ENCODE measurements at places on chromosomes 1 and 21.

- DNase-seq = no peak
Measured at GRCh38 chr1:84089867-84090266, 54.2 kb upstream of the PRKACB start.

DNA sequence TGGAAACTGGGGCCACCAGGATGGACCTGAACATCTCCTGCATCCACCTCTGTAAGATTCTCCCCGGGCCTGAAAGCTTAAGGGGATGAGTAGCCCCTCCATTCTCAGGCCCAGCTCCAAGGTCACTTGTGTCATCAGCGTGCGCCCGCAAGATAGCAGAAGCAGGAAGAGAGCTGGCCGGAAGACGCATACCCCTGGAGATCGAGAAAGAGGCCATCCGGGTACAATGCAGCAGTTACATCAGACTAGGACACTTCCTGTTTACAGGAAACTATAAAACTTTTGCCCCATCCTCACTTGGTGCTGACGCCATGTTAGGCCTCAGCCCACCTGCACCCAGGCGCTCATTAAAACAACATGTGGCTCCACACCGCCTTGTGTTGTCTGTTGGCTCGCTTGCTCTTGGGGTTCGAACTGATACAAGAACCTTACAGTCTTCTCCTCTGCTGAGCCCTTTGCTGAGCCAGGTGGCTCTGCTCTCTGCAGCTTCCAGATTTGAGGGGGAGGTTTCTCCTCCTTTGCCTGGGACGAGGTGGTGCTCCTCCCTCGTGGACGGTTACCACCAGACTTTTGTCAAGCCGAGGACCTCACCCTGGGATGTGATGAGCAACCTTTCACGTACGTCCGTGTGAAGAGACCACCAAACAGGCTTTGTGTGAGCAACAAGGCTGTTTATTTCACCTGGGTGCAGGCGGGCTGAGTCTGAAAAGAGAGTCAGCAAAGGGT, 277.5 kb upstream of the C1orf174 start:
- DNase-seq = no peak

DNA sequence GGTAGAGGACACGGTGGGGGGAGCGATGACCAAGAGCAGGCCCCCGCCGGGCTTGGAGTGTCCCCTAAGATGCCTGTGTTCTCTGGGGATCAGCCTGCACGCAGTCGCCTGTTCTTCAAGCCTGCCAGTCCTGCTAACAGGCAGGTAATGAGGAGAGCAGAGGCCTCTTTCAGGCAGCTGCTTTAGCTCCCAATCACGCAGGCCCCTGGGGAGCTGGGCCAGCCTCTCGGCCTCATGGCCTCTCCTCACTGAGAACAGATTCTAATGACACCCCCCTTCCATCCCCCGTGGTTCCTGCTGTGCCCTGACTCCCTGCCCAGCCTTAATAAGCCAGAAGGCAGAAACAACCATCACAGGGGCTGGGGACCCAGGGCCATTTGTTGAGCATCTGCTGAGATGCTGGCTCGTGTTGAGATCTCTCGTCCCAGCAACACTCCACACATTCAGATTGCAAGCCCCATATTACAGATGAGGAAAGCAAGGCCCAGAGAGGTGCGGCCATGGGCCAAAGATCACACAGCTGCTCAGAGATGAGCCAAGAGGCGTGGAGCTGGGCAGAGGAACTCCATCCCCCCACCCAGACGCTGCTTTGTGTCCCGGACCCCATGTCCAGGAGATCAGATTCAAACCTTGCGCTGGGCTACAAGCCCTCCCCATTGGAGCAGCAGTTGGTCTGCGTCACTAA, 71.6 kb upstream of the CASZ1 start:
- peak; percentile 23 for DNase-seq

DNA sequence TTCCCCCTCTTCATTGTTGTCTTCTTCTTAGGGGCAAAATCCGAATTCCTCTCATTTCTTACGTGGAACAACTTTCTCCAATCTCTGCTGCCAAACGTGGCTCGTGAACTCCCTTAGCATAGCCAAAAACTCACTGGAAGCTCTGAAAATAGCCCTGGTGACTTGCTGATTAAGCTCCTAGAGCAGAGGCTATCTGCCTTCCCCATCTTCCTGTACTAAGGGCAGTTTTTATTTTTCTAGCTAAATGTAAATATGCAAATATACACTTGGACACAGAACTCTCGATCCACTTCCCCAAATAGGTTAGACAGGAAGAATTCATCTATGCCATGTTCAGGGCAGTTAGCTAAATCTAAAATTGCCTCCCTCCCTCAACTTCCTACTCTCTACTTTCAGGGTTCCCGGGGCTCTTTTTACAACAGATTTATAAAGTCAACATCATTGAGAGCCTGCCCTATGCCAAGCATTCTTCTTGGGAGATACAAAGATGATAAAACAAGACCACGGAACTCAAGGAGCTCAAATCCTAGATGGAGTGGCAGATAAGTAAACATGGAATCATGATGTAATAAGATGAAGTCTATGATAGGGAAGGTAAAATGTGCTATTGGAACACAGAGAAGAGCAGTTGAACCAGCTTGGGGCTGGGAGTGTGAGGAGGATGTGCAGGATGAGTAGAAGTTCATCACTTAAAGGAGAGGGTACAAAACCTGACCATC, 59.4 kb upstream of the FMOD start:
- no peak for DNase-seq

DNA sequence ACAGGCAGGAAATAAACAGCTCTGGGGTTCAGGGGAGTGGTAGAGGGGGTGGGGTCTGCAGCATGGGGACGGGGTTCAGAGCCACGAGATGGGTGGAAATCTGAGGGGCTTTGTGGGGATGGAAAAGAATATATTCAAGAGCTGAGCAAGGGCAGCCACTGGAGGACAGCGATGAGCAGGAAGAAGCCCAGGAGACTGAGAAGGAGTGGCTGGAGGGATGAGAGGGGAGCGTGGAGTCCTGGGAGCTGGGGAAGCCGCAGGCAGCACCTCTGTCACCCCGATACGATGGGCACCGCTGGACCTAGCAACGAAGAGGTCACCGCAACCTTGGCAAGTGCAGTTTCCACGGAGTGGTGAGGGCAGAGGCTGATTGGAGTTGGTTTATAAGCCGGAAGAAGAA, 10.0 kb upstream of the KCNAB2 start:
- no peak for DNase-seq

- DNase-seq = no peak
Measured at GRCh38 chr1:216898801-216899200, 175.6 kb upstream of the ESRRG start.

GRCh38 chr21:33157303-33157702, 72.4 kb upstream of the IFNAR2 start:
- DNase-seq = no peak

DNA sequence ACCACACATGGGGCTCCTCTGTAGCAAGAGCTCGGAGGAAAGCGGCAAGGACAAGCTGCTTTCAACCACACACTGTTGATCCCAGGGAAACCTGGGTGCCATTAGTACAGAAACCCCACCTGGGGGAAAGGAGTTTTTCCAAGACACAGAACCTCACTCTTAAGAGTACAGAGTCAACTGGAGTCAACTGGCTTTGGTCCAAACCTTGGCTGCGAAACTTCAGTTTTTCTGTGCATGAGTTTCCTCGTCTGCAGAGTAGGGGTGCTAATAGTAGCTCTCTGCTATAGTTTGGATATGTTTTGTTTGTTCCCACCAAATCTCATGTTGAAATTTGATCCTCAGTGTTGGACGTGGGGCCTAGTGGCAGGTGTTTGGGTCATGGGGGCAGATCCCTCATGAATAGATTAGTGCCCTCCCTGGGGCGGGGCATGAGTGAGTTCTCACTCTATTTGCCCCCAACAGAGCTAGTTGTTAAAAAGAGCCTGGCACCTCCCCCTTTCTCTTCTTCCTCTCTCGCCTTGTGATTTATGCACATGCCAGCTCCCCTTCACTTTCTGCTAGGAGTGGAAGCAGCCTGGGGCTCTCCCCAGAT, 161.1 kb downstream of the PIGK start:
- no peak for DNase-seq

- no peak for DNase-seq
Measured at GRCh38 chr1:38512789-38513188, 346.8 kb downstream of the RRAGC start.

- DNase-seq = no peak
Measured at GRCh38 chr21:21238629-21239400, 240.6 kb downstream of the NCAM2 start.

- no peak for DNase-seq
Measured at GRCh38 chr1:101915597-101915996, 81.1 kb downstream of the OLFM3 start.

DNA sequence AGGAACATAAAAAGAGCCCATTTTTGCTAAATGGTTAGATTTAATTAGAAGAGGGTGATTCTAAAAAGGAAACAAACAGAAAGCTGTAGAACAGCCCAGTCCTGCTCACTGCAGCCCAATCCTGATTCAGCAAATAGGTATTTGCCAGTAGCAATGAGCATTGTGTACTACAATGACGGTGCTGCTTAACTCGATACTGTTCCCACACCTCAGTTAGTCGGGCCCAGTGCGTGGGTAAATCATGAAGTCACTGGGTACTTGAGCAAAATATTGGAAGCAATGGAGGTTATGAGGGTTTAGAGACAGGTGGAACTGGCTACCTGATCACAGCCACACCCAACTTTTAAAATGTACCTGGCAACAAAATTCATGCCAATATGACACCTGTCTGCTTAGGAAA, 101.5 kb upstream of the ADGRL2 start:
- no peak for DNase-seq

DNA sequence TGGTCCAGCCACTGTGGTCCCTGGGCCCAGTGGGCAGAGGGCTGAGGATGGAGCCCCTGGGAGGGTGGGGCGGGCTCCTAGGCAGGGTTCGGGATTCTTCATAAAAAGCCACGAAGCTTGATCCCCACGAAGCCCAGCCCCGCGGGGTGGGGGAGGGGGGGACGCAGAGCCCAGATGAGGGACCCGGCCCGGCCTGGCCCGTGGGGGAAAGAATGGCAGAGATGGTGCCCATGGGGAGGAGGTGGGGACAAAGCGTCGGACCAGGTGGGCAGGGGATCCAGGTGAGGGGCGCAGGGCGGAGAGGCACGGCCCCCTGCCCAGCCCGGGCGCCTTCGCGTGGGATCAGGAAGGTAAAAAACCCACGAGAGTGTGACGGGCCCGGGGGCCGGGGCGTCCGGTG, 6.0 kb upstream of the SMIM12 start:
- no peak for DNase-seq

DNA sequence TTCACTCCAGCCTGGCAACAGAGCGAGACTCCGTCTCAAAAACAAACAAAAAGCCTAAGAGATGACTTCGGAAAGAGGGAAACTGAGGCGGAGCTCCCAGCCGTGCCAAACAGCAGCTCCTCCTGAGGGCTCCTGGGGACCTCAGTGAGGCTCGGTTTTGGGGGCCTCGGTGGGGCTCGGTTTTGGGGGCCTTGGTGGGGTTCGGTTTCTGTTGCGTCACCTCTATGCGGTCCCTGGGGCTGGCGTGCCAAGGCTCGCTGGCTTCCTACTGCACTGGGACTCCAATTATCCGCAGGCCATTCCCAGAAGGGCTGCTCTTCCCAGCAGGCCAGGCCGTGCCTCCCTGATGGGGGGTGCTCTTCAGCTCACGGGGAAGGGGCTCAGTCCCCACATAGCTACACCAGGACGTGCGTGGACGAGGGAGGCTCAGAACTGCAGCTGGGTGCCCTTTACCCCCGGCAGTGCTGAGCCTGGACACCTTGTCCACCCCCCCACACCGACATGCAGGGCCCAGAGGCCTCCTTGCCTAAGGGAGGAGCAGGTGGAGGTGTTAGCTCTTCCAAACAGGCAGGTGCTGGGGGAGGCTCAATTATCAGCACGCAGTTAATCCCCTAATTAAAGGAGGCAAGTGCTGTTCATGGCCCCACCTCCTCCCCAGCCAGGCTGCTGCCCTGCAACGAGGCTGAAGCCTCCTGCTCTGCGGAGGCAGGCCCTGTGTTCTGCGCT, 5.1 kb upstream of the C1orf159 start:
- DNase-seq = no peak

GRCh38 chr1:17615959-17616358, 76.5 kb downstream of the ARHGEF10L start:
- DNase-seq = no peak

- DNase-seq = no peak
Measured at GRCh38 chr1:244730153-244730933, 77.4 kb downstream of the DESI2 start.

DNA sequence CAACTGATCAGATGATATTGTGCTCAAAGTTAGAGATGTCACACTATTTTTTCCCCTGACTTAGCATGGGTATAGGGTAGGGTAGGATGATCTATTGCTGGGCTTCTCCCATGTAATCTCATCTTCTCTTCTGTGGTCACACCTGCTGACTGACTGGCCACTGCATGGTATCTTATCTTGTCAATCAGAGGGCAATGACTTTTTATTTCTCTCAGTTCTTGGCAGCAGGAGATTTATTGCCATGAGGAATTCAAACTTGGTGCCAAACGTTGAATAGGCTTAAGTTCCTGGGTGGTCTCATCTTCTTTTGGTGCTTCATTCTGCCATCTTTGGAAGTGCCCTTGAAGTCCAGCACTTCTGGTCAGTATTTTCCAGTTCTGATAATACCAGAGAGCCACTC, 226.4 kb upstream of the POGK start:
- no peak for DNase-seq

- no peak for DNase-seq
Measured at GRCh38 chr1:36322786-36323635, 434 bp downstream of the EVA1B start.

DNA sequence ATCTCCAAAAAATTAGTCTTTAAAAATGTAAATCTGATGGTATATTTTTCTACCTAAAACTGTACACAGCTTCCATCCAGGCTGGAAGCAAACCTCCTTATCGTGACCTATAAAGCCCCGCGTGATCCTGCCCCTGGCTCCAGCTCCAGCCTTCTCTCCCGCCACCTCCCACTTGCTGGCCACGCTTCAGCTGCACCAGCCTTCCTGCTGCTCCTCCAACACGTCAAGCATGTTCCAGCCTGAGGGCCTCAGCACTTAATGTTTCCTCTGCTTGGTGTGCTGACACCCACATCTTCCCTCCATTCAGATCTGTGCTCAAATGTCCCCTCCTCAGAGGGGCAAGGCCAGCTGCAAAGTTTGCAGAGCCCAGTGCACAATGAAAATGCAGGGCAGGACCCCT, 123.5 kb upstream of the MAGI3 start:
- no peak for DNase-seq

- no peak for DNase-seq
Measured at GRCh38 chr21:32566741-32567389, 18.5 kb downstream of the TCP10L start.

GRCh38 chr21:15728046-15728445, 1.7 kb upstream of the USP25 start:
- DNase-seq = no peak
